Activated T-helper 17 cell treated with anti-CD3 and anti-CD28 coated beads, Interleukin-2, amount 50 U/mL, for 72 hours (primary cell): ENCODE measurements at places on chromosomes 5 and 9. TPM values are rescaled to one million over a fixed set of nuclear protein-coding genes. Genes with fewer than 3 reads are reported as not detected.

The GFI1B gene
- not detected for total RNA-seq

DNA sequence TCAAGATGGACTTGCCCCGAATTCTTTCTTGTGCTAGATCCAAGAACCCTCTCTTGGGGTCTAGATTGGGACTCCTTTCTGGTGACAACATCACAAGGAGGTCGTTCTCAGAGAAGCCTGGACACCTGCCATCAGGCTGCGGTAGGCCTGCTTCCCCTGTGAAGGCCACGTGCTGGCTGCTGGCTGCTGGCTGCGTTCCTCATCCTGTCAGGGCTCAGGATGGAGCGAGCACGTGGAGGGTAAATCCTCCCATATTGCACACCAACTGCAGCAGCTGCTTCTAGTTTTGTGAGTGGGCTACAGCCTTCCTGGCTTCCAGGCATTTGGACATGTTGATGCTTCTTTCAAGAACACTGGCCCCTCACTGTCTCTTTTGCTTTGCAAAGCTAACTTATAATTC lies 95.6 kb downstream of the HSPA4 start:
- no peaks in the 10 kb centered on the region for H3K27me3 ChIP-seq
- peaks cover 5% of the 10 kb centered on the region for H3K4me1 ChIP-seq
- no peak for ATAC-seq
- no peak overlapping the region for H3K27ac ChIP-seq
- no peak overlapping the region for H3K4me3 ChIP-seq
- no peaks in the 10 kb centered on the region for H3K36me3 ChIP-seq

DNA sequence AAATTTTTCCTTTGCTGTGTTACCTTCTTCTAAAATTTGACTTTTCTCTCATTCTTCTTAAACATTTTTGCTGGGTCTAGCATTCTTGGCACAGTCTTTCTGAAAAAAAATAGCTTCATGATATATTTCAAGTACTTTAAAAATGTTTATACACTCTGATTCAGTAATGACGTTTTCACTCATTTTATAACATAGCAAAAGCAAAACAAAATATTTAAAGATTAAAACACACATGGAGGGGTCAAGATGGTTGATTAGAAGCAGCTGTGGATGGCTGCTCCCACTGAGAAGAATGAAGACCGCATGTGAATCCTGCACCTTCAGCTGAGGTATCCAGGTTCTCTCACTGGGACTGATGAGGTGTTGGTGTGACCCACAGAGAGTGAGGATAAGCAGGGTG lies 188.2 kb downstream of the SGCD start:
- ATAC-seq = no peak
- H3K4me3 ChIP-seq = no peak overlapping the region
- H3K27ac ChIP-seq = no peak overlapping the region
- peaks cover 4% of the 10 kb centered on the region for H3K27me3 ChIP-seq
- no peaks in the 10 kb centered on the region for H3K4me1 ChIP-seq
- H3K36me3 ChIP-seq = no peaks in the 10 kb centered on the region

- peak overlapping the region; percentile 92 for H3K4me3 ChIP-seq
- H3K4me1 ChIP-seq = peaks cover 6% of the 10 kb centered on the region
- ATAC-seq = no peak
- H3K27me3 ChIP-seq = no peaks in the 10 kb centered on the region
- peaks cover 62% of the 10 kb centered on the region for H3K36me3 ChIP-seq
- H3K27ac ChIP-seq = peak overlapping the region; percentile 88
These were observed 979 bp downstream of the CCNB1 start for GRCh38 chr5:69167929-69168328.

- H3K27ac ChIP-seq = no peak overlapping the region
- H3K36me3 ChIP-seq = no peaks in the 10 kb centered on the region
- H3K4me1 ChIP-seq = peaks cover 9% of the 10 kb centered on the region
- H3K4me3 ChIP-seq = no peak overlapping the region
These were observed 21.5 kb upstream of the CAST start for GRCh38 chr5:96640696-96641095.

DNA sequence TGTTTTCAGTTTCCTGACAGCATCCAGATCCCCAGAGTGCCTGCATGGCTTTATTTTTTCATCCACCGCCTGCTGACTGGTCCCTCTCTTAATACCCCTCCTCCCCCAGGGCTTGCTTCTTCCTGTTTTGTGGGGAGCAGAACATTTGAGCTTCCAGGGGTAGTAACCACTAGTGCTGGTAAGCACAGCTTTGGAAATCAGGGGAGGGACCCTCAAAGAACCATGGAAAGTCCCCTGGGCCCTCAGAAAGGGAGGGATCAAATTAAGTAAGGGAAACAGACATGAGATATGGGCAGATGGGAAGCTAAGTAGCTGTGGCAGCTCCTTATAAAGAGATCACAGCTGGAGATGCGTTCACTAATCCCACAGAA lies 26.8 kb downstream of the GRIA1 start:
- no peak overlapping the region for H3K4me3 ChIP-seq
- ATAC-seq = no peak
- H3K27me3 ChIP-seq = no peaks in the 10 kb centered on the region
- no peak overlapping the region for H3K27ac ChIP-seq
- no peaks in the 10 kb centered on the region for H3K4me1 ChIP-seq

- peaks cover 5% of the 10 kb centered on the region for H3K4me1 ChIP-seq
- H3K4me3 ChIP-seq = no peak overlapping the region
- no peak overlapping the region for H3K27ac ChIP-seq
- H3K27me3 ChIP-seq = no peaks in the 10 kb centered on the region
- H3K36me3 ChIP-seq = no peaks in the 10 kb centered on the region
- ATAC-seq = no peak
These were observed 56.0 kb downstream of the AOPEP start for GRCh38 chr9:94782355-94783101.

DNA sequence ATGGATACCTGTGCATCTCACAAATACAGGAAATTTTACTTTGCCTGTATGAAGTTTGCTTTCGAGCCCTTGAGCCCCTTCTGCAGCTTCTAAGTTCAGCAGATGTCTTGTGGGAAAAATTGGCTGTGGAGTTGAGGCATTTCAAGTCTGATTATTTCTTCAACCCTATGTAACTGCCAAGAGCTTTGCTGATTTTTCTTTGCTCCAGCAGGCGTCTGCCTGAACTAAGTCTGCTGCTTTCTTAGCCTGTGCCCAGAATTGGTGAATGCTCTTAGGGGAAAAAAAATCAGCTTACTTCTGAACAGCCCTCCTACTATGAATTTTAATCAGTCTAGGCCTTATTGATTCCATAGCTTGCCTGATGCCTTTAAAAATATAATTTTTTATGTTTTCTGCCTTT lies 41.2 kb downstream of the RIC1 start:
- H3K4me3 ChIP-seq = no peak overlapping the region
- peaks cover 12% of the 10 kb centered on the region for H3K36me3 ChIP-seq
- peaks cover 37% of the 10 kb centered on the region for H3K4me1 ChIP-seq
- H3K27ac ChIP-seq = no peak overlapping the region

GRCh38 chr5:176359658-176360057 lies 1.9 kb downstream of the KIAA1191 start:
- peaks cover 11% of the 10 kb centered on the region for H3K4me1 ChIP-seq
- peak overlapping the region; percentile 85 for H3K27ac ChIP-seq
- H3K36me3 ChIP-seq = peaks cover 50% of the 10 kb centered on the region
- ATAC-seq = no peak

DNA sequence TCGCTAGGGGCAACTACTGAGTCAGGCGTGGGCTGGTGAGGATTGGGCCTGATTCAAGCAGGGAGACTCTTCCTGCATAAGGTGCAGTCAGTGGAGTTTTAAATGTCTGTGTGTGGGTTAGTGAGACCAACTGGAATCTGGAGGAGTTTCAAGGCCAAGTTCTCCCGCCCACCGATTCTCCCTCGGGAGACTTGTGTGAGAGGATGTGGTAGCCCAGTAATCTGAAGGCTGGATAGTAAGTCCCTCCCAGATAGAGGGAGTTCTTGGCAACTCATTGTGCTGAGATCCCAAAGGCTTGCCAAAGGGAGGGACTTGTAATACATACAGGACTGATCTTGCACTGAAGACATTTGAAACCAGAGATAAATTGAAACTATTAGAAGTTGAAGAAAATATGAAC lies 51.8 kb downstream of the WDR36 start:
- peaks cover 8% of the 10 kb centered on the region for H3K4me1 ChIP-seq
- ATAC-seq = no peak
- no peak overlapping the region for H3K27ac ChIP-seq
- H3K36me3 ChIP-seq = no peaks in the 10 kb centered on the region
- H3K4me3 ChIP-seq = no peak overlapping the region
